Activated CD4-positive, alpha-beta memory T cell treated with anti-CD3 and anti-CD28 coated beads, Interleukin-2, amount 10 ng/mL, durations not matched to agents 7 days and 5 days (primary cell): ENCODE measurements at places on chromosomes 6 and 20. TPM values are rescaled to one million over a fixed set of nuclear protein-coding genes. Genes with fewer than 3 reads are reported as not detected.
A peak's percentile ranks its signal among the peaks of the same experiment; 100 is the strongest.

Gene MUC21
- not detected for total RNA-seq

Gene SYTL3
- 135 TPM for total RNA-seq

Gene WFDC10B
- total RNA-seq = not detected

Gene ERVFRD-1
- total RNA-seq = not detected

Gene B4GALT5
- 22.4 TPM for total RNA-seq

Gene ADGRF4
- not detected for total RNA-seq

DNA sequence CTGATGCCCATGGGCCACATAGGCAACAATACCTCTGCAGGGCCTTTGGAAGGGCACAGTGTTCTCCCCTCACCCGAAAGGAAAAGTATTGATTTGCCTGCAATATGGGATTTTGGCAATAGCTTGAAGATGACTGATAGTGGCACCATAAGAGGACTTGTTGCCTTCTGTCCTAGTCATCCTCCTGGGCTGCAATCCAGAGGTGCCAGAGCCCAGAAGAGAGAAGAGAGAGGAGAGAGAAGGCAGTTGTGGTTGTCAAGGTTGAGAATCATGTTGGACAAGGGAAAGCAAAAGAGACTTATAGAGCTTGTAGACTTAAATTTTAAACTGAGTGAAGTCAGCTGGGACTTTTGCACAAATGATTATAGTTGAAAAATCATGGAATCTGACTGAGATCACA lies 14.6 kb downstream of the HDGFL1 start:
- DNase-seq = no peak

DNA sequence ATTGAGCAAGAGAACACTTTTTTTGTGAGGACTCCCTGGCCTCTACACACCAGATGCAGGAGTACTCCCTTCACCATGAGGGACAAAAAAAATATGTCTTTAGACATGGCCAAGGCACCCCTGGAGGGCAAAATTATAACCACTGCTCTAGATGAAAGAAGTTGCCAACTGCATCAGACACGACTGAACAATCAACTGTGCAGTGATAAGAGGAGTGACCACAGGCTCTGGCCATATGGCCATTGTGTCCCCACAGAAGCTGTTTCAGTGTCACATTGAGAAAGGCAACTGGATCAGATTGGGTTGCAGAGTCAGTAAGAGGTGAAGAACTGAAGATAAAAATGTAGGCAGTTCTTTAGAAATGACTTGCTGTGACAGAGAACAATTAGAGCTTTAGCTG lies 85.7 kb downstream of the C6orf118 start:
- no peak for DNase-seq

DNA sequence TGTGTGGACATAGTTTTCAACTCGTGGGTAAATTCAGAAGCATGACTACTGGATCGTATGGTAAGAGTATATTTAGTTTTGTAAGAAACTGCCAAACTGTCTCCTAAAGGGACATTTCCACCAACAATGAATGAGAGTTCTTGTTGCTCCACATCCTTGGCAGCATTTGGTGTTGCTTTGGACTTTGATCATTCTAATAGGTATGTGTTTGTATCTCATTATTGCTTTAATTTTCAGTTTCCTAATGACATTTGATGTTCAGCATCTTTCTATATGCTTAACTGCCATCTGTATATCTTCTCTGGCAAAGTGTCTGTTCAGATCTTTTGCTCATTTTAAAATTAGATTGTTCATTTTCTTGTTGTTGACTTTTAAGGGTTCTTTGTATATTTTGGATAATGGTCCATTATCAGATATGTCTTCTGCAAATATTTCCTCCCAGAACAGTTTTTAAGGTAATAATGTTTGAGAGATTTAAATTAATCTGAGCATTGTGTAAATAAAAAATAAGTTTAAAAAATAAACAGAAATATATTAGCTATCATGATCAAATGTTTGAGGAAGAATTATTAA lies 138.7 kb downstream of the CCDC170 start:
- DNase-seq = no peak

DNA sequence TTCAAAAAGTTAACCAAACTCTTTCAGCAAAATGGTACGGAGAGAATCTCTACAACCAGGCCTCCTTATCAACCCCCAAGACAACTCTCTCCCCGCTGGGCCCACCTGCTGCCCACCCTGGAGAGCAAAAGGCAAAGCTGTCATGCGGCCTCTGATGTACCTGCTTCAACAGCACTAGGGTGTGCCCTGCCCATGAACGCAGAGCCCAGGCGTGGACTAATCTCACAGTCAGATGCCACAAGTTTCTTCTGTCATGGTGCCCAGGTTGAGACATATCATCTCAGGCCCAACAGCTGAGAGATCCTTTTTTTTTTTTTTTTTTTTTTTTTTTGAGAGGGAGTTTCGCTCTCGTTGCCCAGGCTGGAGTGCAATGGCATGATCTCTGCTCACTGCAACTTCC lies 26.3 kb downstream of the SLC2A4RG start:
- no peak for DNase-seq

DNA sequence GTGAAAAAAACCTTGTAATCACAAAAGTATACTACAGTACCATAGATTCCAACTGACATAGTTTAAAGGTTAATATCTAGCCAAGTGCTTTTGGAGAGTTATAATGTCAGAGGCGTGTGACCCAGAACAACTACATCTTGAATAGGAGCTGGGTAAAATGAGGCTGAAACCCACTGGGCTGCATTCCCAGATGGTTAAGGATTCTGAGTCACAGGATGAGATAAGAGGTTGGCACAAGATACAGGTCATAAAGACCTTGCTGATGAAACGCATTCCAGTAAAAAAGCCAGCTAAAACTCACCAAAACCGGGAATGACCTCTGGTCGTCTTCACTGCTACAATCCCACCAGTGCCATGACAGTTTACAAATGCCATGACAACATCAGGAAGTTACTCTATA lies 22.4 kb upstream of the KIAA0408 start:
- no peak for DNase-seq

DNA sequence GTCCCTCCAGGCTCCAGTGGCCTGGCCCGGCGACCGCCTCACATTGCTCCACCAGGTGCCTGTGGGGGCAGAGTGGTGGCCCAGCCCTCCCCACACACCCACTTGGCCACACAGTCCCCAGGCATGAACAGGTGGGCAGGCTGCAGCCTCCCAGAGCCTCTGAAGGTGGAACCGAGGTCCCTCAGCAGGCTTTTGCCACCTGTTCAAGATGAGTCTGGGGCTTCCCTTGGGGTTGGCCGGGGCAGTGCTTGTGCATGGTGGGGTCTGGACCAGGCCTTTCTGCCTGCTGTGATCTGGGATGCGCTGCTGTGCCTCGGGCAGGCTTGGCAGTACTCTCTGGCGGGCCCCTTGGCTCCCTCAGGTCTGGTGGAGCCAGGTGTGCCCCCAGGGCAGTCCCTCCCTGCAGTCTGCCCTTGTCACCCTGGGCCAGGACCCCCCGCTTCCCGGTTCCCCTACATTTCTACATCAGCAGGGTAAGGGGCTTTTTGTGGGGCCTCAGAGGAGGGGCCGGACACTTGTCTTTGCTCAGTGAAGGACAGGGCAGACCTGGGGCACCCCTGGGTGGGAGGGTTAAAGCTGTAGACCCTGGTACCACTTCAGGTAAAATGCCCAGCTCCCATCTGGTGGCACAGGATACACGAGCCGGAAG lies 2.7 kb upstream of the COL9A3 start:
- DNase-seq = no peak

- DNase-seq = no peak
These were observed 13.0 kb downstream of the KDM1B start for GRCh38 chr6:18168264-18168663.

DNA sequence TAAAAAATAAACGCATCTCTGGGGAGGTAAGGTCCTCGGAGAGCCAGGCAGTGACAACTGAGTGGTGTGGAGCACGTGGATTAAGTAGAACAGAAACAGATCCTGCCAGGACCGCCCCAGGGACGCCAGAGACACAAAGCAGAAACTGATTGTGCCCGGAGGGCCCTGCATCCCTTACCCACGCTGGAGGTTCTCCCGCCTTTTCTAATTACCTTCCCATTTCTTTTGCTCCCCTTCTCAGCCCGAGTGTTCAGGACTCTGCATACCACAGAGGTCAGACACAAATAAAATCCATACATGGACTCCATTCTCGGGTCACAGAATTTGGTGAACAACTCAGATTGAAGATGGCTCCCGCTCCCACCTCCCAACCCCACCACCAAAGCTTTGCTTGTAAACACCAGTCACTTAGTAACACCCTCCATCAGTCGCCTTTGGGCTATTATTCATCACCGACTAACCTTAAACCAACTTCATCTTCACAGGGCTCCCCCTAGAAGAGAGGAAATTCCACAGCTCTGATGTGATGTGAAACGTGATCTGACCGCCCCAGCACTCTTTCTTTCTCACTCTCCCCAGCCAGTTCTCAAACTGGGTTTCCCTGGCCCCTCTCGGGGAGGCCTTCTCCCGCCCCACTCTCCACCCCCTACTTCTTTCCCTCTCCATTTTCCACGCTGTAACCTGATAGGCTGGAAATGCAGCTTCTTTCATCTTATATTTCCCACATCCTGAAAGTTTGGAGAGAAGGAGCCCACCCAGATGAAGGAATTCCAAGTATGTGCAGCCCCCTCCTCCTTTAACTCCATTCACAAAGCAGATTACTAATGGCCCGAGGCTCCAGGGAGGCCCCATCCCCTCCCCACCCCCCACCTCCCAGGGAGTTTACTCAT lies 32.5 kb upstream of the PIM1 start:
- peak; percentile 37 for DNase-seq

DNA sequence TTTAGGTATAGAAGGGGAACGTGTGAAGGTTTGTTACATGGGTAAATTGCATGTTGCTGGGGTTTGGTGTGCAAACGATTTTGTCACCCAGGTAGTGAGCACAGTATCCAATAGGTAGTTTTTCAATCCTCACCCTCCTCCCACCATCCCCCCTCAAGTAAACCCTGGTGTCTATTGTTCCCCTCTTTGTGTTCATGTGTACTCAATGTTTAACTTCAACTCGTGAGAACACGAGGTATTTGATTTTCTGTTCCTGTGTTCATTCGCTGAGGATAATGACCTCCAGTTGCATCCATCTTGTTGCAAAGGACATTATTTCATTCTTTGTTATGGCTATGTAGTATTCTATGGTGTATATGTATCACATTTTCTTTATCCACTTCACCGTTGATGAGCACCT lies 11.6 kb upstream of the VNN1 start:
- no peak for DNase-seq

- no peak for DNase-seq
These were observed 75.1 kb upstream of the B3GAT2 start for GRCh38 chr6:71031912-71032311.

GRCh38 chr6:166286839-166287271 lies 21.3 kb downstream of the PRR18 start:
- no peak for DNase-seq

DNA sequence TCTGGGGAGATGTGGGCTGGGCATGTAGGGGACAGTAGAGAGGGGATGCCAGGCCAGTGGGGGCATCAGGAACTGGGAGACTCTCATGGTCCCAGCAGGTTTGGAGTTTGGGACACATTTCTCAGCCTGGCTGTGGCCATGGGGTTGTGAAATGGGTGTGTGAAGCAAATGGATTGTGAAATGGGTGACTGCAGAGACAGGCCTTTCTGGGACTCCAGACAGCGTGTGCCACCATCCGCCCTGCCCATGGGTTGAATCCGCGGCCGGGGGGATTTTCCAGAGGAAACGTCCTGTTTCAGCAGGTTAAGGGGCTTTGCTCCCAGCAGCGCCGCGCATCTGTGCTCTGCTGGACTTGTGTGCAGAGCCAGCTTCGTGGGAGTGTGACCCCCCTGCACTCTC lies 3.7 kb upstream of the PMEPA1 start:
- no peak for DNase-seq

DNA sequence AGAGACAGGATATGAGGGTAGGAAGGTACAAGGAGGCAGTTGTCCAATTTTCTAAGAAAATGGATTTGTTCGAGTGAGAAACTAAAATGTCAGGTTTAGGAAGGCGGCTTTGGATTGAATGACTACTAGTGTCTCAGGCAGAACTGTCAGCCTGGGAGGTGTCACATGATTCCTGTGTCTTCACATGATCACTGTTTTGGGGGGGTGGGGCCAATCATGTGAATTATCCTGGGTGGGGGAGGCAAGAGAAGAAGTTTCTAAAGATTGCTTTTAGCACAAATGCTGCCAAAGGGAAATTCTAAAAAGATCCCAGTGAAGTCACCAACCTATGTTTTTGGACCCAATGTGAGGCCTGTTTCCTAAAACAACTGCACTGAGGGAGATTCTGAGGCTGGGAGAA lies 2.3 kb downstream of the SIRPA start:
- DNase-seq = no peak

GRCh38 chr6:12458558-12458957 lies 168.4 kb downstream of the EDN1 start:
- DNase-seq = no peak

- DNase-seq = no peak
These were observed 71.6 kb upstream of the PRND start for GRCh38 chr20:4649941-4650681.

- no peak for DNase-seq
These were observed 3.4 kb downstream of the HSPA1B start for GRCh38 chr6:31830886-31831335.

DNA sequence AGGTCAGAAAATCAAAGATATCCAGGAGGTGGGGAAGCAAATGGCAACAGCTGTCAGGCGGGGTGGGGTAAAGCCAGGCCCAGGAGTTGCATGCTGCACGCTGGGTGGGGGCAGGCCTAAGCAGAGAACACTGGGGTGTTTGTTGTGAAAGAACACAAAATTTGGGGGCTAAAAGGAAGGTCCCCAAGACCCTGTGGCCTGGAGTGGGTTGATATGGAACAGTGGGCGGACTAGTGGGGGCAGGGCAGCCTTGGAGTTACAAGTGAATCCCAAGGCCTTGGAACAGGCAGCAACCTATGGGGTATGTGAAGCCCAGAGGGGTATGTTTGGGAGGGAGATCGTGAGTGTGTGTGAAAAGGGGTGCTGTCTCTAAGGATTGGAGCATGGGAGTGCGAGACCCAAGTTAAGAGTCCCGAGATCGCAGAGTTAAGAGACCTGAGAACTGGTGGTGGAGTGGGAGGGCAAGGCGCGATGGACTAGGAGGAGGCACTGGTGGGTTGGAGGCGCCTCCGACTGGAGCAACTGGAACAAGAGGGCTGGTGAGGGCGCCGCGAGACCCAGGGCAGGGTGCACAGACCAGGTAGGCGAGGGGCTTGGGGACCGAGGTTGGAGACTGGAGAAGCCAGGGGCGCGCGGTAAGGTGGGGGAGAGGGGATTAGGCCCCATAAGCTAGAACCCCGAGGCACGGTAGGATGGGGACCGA lies 658 bp downstream of the CUL7 start:
- no peak for DNase-seq

DNA sequence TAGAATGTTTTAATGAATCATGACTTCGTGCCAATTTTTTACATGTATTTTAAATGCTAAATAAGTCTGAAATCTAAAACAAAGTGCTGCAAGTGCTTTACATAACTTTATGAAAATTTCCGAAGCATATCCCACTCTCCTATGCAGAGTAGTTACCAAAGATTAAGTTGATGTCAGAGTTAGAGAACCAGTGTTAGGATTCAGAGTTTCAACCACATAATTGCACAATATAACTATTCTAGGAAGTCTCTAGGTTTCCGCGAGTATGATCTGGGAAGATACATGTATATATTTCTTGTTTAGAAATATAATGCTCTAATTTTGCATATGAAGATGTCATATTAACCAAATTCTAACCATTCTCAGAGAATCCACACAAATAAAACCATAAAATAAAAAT lies 74.8 kb downstream of the ASCC3 start:
- DNase-seq = no peak

- no peak for DNase-seq
These were observed 412.8 kb upstream of the NRSN1 start for GRCh38 chr6:23713211-23713610.

- no peak for DNase-seq
These were observed 207.8 kb downstream of the TPBG start for GRCh38 chr6:82571455-82571854.

GRCh38 chr6:159679091-159680077 lies 13.7 kb downstream of the SOD2 start:
- no peak for DNase-seq

GRCh38 chr20:48668451-48668946 lies 159.3 kb downstream of the PREX1 start:
- DNase-seq = no peak
